Fibroblast of the aortic adventitia (primary cell): ENCODE measurements at places on chromosomes 5 and 9. TPM values are rescaled to one million over a fixed set of nuclear protein-coding genes. Genes with fewer than 3 reads are reported as not detected.

The FOXI1 gene
- not detected in 2 replicates for total RNA-seq

The AIF1L gene
- 0.25 and 0.45 TPM in 2 replicates for total RNA-seq

The EDIL3 gene
- total RNA-seq = 48.1 and 248 TPM in 2 replicates

The LOX gene
- total RNA-seq = 65.0 and 193 TPM in 2 replicates

The MIER3 gene
- 31.0 and 89.9 TPM in 2 replicates for total RNA-seq

The CDX1 gene
- 0.18 and 0.65 TPM in 2 replicates for total RNA-seq

The PHF24 gene
- under 0.01 and 0.16 TPM in 2 replicates for total RNA-seq

The C9orf50 gene
- total RNA-seq = 0.98 TPM in 1 of 2 replicates, not detected in the other

The NDUFS4 gene
- total RNA-seq = 118 and 200 TPM in 2 replicates

The PKD2L2 gene
- not detected in 2 replicates for total RNA-seq
